Activated CD8-positive, alpha-beta memory T cell treated with anti-CD3 and anti-CD28 coated beads for 1 hour (primary cell): ENCODE measurements at places on chromosomes 7 and 10.

GRCh38 chr7:151453326-151453791, 13.4 kb upstream of the CRYGN start:
- DNase-seq: no peak

- DNase-seq: no peak
These were observed 37.6 kb downstream of the SORCS3 start for GRCh38 chr10:104678658-104679057.

- no peak for DNase-seq
These were observed 12.2 kb upstream of the RSBN1L start for GRCh38 chr7:77684030-77684429.

- no peak for DNase-seq
These were observed 29.6 kb downstream of the FZD1 start for GRCh38 chr7:91293840-91294239.

- DNase-seq: no peak
These were observed 287.2 kb upstream of the MKLN1 start for GRCh38 chr7:131040467-131040932.

- no peak for DNase-seq
These were observed 10.1 kb downstream of the TMEM243 start for GRCh38 chr7:87209295-87209924.

DNA sequence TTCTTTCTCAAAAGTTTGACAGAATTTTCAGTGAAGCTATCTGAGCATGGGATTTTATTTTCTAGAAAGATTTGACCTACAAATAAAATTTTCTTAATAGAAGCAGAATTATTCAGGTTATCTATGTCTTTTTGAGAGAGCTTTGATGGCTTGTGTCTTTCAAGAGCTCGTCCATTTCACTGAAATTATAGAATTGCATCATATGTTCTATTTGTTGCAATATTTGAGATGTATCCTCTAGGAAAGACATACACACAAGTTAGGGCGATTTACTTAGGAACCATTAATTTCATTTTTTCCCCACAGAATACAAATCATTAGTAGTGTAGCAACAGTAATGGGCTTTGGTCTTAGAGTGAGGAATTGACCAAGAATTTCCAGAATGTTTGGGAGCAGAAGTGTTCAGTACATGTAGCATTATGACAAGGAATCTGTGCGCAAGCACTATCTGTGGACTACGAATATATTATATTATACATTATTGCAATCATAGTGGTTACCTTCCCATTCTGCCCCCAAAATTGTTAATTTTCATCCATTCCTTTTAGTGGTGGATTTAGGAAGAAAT, 12.8 kb upstream of the COL17A1 start:
- no peak for DNase-seq

DNA sequence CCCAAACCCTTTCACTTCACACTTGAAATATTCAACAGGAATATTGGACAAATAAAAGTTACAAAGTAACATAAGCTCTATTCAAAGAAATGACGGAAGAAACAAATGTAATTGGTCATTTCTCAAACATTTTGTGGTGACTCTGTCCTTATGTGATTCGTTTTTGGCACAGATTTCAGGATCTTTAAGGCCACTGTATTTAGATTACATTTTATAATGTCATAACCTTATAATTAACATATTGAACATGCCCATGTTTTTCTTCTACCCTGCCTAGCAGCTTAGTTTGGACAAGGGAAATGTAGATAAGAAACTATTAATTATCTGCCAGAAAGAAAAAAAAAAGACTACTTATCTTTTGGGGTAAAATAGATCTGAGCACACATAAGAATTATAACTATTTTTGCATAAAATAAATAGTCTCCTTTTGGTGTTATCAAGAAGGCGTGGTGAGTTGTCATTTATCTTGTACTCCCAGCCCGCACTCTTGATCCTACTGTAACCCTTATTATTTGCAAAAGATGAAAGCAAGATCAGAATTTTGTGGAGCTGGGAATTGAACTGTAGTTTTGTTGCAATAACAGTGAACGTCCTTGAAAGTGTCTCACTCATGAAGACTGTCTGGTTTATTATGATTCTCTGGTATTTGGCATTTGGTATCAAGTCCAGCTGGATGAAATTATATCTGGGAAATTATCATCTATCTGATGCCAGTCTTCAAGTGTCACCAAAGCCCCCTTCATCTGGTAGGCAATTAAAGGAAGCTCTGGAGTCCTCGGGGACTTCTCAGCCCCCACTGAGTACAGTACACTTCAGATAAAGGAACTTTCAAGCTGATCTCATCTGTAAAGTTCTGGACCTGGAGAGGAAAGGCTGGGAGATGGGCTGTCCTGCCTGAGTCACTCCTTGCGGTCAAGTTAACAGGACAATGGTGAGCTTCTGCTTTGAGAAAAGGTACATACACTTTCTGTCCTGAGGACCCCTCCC, 175.7 kb upstream of the INHBA start:
- DNase-seq: no peak

DNA sequence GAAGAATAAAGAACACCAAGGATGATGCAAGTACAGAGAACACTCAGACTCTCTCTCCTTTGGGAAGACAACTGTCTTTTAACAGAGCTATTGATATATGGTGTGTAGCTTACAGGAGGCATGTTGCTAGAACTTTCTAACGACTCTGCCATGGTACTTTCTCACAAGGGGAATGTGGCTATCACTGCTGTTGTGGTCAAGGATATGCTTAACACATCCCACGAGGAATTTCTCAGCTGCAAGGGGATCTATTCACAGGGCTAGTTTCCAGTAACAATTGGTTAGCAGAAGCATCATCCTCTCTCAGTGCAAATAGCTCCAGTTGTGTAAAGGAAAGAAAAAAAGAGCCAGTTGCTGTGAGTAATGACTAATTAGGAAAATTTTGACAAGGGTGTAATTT, 826.0 kb downstream of the SORCS1 start:
- no peak for DNase-seq

- DNase-seq: peak; percentile 55
These were observed 75.7 kb upstream of the EFCAB10 start for GRCh38 chr7:105656922-105657521.

GRCh38 chr10:32109603-32110002, 53.4 kb upstream of the KIF5B start:
- no peak for DNase-seq

DNA sequence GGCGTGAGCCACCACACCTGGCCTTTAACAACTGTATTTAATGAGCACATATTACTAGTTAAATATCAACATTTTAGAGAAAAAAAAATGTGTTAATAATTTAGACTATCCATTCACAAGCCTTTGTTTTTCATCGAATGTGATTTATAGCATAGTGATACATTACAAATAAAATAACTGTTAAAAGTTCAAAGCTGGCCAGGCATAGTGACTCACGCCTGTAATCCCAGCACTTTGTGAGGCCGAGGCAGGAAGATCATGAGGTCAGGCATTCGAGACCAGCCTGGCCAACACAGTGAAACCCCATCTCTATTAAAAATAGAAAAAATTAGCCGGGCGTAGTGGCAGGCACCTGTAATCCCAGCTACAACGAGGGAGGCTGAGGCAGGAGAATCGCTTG, 72.7 kb downstream of the HACD1 start:
- no peak for DNase-seq

- DNase-seq: no peak
These were observed 66.5 kb downstream of the EPDR1 start for GRCh38 chr7:37986908-37987330.

- DNase-seq: no peak
These were observed 52.6 kb downstream of the FGFBP3 start for GRCh38 chr10:91856637-91857036.

GRCh38 chr7:140342727-140343514, 55.4 kb downstream of the SLC37A3 start:
- DNase-seq: no peak

- DNase-seq: no peak
These were observed 228.0 kb downstream of the CACNB2 start for GRCh38 chr10:18368273-18368672.

DNA sequence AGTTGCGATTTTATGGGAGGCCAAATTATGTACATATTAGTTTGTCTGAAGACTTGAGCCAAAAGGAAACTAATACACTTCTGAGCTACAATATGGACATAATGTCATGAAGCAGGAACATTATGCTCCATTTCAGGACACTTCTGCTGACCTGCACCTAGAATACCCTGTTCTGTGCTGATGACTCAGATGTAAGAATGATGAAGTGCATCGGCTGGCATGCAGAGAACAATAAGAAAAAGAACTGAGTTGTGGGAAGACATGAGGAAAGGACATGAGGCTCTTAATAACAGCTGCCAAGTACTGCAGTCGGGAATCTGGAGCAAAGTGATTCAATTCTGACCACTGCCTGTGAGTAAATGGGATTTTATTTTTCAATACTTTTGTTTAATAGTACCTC, 192.9 kb upstream of the VSTM2A start:
- DNase-seq: no peak

DNA sequence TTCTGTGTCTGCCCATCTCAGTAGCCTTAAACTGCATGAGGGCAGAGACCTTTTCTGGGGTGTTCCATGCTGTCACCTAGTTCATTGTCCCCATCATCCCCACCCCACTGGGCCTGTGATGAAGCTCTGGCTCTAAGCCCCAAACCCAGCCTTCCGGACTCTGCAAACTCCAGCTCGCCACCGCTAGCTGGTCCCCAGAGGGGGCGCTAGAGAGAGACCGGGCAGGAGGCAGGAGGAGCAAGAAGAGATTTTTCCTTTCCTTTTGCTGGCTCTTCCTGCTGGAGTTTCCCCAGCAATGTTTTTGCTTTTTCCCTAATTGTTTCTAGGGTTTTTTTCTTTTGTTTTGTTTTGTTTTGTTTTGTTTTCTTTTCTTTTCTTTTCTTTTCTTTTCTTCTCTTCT, 234.4 kb downstream of the TEX36 start:
- DNase-seq: no peak

DNA sequence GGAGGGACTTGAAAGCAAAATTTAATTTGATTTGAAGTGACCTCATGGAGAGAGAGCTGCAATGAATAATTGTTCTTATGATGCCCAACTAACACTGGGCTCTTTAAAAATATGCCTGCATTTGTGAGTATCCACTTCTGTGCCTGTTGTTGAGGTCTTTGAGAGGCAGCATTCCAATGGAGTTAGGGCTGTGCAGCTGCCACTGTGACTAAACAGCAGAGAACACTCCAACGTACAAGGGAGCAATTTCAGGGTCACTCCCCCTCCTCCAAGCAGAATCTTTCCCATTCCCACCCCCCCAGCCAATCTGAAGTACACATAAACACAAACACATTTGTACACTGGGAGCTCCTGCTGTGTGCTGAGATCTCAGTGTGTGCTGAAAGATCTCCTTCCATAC, 28.0 kb upstream of the GSAP start:
- no peak for DNase-seq

DNA sequence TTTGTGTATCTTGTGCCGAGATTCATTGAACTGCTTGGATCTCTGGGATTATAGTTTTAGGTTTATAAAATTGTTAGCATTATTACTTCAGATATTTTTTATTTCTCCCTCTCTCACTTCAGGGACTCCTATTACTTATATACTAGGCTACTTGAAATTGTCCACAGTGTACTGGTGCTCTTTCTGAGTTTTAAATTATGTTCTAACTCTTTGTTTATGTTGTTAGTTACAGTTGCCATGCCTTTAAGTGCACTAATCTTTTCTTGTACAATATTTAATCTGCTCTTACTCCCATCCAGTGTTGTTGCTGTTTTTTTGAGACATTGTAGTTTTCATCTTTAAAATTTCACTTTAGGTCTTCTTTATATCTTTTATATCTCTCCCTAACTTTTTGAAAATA, 13.1 kb downstream of the PLEKHS1 start:
- no peak for DNase-seq

DNA sequence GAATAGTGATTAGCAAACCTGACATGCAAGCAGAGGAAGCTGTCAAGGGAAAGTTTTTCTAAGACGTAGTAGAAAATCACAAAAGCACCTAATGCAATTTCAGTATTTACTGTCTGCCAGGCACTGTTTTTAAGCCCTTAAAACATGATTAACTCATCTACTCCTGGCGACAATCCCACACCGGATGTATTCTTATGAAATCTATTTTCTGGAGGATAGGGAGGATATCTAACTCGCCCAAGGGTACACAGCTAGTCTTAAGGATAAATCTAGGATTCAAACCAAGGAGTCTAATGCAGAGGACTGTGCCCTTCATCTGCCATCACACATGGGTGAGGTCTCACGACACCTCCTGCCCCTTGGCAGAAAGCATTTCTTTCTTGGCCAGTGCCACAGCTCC, 47.8 kb upstream of the FIGNL1 start:
- no peak for DNase-seq

DNA sequence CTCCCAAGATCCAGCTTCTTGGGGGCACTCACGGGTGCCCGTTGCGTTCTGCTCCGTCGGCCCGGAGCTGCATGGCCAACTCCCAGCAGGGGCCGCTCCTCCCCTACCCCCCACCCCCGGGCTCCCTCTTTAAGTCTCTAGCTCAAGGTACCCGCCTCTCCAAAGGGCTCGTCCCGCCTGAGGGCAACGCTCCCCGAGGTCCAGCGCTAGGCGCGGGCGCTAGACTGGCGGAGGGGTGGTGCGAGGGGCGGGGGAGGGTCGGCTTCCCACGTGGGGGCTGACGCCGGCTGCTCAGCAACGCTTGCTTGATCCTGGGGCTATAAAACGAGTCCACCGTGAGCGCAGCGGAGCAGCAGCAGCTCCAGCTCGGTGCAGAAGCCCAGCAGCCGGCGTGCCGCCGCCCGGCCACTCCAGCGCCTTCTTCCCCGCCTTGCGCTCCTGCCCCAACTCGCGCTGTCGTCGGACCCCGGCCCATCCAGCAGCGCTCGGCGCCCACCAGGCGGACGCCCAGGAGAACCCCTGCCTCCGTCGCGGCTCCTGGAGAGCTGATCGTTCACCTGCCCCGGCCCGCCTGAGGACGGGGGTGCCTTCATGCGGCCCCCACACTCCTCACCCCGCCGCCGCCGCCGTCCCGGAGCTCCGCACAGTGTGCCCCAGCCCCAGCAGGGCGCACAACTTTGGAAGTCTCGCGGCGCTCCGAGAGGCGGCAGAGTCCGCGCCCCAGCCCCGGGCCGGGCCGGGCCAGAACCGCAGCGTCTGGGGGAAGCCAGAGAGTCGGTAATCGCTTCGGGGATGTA, at the start of gene ADRA2A:
Gene ADRA2A (plus strand): TSS at position 348 of the 797 bp plus-strand sequence. CDS start 968 bp downstream, outside the sequence.
- DNase-seq: no peak
